ENCODE measurements at places on chromosomes 16 and 17. TPM values are rescaled to one million over a fixed set of nuclear protein-coding genes. Genes with fewer than 3 reads are reported as not detected.

Gene FADS6
- 12.2 TPM for total RNA-seq

Gene HSD17B1
- 8.2 TPM for total RNA-seq

Gene TMEM95
- not detected for total RNA-seq

Gene ABCC11
- 0.61 TPM for total RNA-seq

Gene AXIN2
- 25.6 TPM for total RNA-seq

Gene CTRB1
- not detected for total RNA-seq

Gene CES3
- total RNA-seq: 5.2 TPM

Gene TBC1D3D
- 1.5 TPM for total RNA-seq

DNA sequence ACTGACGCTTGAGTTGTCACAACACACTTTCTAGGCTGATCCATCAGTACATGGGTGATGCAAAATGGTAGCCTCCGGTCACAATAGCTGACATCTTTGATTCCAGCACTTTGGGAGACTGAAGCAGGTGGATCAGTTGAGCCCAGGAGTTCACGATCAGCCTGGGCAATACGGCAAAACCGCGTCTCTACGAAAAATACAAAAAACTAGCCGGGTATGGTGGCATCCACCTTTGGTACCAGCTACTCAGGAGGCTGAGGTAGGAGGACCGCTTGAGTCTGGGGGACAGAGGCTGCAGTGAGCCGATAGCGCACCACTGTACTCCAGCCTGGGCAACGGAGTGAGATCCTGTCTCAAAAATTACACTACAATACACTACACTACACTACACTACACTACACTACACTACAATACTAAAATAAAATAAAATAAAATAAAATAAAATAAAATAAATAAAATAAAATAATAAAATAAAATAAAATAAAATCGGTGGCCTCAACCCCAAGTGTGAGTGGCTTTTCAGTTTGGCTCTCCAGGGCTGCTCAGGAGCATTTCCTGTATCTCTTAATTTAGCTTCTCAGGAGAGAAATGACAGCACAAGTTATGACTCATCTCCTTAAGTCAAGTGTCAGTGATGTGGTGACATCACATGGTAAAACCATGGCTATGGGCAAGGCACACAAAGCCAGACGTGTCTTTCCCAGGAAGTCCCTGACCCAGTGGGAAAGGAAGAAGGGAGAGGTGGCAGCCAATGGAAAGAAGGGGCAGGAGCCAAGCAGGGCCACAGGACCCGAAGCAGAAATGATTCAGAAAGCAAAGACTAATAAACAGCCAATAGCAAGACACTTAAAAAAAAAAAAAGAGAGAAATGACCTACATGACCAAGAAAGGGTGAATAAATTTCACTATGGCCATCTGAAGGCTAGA lies 75.3 kb upstream of the TBC1D3K start:
- DNase-seq: no peak

DNA sequence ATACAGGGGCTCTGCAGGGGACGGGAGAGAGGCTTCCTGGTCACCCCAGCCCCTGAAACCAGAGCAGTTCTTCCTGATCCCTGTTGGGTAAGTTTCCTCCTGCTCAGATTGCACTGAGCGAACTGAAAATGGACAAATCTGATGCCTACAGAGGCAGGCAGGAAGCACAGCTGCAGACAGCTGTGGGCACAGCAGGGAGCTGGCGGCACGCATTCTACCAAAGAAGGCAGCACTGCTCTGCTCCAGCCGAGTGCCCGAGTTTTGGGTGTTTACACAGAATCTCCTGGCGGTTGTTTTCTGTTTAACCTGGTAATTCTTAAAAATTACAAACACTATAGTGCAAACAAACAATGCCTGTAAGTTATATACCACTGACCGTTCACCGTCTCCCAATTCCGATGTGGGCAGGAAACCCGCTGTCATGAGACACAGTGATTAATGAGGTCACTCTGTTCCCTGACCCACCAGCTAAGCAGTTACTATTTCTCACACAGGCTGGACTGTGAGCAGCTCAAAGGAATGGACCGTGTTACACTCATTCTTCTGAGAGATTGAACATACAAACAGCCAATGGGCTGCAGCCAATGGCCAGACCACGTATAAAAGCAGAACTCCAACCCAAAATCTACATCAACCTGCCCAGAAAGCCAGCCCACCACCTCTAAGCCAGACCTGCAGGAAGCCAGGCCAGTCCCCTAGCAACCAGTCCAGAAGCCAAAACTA lies 25.5 kb downstream of the NSMCE1 start:
- DNase-seq: peak; percentile 34

DNA sequence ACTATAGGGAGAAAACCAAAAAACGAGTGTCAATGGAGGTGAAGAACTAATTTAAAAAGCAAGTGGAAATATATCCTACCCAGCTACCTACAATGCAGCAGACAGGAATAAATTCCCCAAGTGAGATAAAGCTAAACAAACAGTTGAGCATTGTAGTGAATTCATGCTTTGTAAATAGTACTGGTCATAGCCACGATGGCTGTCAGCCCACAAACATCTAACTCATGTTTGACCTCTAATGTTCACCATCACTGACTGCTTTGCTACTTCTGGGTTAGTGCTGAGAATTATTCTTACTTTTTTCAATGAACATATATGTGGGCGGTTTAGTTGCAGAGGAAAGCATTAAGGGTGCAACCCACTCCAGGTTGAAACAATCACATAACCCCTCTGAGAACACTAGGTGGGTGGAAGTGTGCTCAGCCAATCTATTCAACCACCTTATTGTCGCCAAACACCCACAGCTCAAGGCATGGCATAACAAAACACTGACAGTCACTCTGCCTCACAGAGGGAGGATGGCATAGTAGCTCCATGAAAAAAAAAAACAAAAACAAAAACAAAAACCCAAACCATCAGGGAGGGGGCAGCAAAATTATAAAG lies 264.1 kb downstream of the ZFHX3 start:
- no peak for DNase-seq

DNA sequence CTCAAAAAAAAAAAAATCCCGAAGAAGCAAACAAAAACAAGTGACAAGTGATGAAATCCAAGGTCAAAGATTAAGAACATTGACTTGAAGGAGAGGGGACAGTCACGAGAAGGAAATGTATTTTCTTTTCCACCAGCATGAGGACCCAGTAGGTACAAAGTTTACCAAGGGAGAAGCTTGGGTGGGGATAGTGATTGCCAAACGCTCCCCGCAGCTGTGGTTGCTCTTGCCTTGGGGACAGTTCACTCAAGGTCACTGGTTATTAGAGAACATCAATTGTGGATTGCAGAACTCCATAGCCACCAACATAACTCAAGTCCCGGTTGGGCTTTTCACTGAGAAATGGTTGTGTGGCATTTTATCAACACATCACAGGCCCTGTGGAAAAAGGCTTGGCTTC lies 27.0 kb downstream of the RSL1D1 start:
- DNase-seq: no peak

DNA sequence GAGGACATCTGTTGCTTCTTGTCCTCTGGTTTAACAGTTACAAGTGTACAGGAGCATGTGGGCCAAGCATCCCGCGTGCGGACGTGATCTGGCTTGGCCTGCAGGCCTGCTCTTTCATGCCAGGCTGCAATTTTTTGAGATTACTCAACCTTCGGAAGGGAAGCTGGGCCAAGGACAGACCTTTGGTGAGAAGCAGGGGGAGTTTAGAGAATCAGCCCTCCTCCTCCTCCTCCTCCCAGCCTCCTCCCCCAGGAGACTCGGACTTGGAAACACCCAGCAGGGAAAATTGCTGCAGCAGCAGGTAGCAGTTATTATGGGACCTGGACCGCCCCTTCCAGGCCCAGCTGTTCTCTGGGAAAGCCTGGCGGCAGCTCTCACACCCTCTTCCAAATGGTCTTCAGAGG lies 5.1 kb upstream of the KLHL36 start:
- no peak for DNase-seq

DNA sequence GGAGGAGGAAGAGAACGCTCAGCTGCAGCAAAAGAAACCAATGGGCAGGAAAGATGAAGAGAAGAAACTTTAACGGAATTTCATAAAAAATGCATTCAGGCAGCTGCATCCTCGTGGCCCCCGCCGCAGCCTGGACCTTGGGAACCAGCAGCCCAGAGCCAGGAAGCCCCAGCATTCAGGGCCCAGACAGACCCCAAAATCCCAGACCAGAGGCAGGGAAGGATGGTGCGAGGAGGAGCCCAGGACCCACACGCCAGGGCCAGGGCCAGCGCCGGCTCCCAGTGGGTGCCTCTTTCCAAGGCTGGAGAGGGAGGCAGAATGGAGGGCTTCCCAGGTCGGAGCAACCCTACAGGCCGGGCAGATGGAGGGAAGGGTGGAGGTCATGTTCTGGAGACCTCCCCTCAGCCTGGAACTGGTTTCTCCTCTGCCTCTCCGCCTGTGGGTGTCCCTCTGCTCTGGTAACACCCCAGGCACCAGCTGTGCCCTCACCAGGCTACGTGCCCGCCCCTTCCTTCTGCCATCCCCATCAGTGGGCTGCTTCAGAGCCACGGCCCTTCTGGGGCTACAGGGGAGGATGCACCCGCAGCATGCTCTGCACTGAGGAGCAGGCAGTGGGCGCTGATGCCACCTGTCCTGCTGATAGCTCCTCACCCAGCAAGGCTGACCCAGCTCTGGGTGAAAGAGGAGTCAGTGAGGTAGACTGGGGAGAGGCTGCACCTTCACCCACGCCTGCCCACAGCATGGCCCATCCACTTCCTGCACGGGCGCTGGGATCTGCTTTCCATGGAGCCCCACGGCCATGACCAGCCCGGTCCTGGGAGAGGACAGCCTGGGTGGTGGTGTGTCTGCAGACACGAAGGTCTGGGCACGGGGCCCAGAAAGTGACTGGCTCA lies 1.2 kb upstream of the MIF4GD start:
- DNase-seq: peak; percentile 77

GRCh38 chr16:84196727-84197394 lies 5.9 kb downstream of the ADAD2 start:
- no peak for DNase-seq

- no peak for DNase-seq
These were observed 47.9 kb downstream of the STH start for GRCh38 chr17:46046957-46047356.

DNA sequence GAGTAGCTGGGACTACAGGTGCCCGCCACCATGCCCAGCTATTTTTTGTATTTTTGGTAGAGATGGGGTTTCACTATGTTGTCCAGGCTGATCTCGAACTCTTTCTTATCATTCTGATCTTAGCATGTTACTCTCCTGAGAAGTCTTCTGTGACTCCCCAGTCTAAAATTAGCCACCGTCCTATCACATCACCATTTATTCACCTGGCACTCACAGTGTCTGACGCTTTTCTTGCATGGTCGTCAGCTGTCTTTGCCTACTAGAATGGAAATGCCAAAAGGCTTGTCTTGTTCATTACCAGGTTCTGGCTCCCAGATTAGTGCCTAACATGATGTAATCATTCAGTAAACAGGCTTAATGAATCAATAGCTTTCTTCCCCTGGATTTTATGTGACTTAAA lies 23.8 kb downstream of the TOM1L1 start:
- no peak for DNase-seq

DNA sequence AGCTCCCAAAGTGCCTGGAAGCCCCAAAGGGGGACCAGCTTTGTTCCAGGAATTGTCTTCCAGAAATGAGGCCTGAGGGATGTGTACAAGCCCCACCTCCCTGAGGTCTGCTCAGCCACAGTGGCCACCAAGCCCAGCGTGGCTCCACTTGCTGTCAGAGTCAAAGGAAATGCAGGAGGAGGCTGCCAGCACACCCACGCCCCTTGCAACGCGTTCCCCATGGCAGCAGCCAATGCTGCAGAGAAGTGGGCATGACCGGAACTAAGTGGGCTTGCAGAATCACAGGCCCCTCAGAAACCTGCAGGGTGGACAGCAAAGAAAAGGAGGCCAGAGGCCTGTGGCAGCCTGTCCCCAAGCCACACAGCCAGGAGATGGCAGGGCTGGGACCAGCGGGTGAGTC lies 320.8 kb downstream of the FOXL1 start:
- DNase-seq: no peak

DNA sequence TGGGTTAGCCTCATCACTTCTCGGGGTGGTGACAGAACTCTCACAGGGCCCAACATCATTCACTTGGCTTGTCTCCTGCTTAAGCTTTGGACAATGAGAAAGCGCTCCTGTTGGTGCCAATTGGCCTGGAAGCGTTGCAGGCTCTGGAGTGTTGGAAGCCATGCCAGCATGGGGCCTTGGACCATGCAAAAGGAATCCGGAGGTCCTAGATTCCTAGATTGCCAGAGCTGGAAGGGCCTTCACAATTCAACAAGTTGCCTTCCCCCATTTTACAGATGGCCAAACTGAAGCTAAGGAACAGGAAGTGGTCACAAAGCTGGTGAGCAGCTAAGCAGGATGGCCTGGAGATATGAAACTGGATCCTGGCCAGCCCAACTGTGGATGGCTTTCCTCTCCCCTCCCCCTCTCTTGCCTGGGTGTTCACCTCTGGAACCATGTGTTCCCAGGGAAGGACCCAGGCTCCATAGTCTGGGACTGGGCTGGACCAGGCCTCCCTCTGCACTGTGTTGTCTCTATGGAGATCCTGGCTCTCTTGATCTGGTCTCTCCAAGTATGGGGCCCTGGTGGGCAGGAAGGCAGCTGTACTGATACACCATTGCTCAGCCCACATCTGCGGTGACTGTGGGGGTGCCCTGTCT lies 6.0 kb upstream of the IGFBP4 start:
- no peak for DNase-seq

- DNase-seq: no peak
These were observed 8.7 kb downstream of the NUP88 start for GRCh38 chr17:5410594-5411272.

- DNase-seq: no peak
These were observed 10.9 kb upstream of the KRT24 start for GRCh38 chr17:40714473-40714872.

DNA sequence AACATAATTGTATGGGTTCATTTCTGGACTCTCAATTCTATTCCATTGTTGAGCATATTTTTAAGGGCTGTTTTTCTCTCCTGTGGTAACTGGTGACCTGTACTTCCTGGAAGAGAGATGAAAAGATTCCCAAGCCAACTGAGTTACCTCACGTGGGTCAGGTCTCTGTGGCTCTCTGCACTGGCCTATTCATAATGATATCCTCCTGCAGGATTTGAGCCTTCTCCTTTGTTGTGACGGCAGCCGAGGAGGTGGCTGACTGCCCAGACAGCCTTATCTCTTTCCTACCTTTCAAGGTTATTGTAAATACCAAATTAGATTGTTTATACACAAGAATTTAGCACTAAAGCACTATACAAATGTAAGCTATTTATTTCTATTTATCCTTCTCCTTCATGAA lies 2.7 kb upstream of the ACE start:
- DNase-seq: no peak

DNA sequence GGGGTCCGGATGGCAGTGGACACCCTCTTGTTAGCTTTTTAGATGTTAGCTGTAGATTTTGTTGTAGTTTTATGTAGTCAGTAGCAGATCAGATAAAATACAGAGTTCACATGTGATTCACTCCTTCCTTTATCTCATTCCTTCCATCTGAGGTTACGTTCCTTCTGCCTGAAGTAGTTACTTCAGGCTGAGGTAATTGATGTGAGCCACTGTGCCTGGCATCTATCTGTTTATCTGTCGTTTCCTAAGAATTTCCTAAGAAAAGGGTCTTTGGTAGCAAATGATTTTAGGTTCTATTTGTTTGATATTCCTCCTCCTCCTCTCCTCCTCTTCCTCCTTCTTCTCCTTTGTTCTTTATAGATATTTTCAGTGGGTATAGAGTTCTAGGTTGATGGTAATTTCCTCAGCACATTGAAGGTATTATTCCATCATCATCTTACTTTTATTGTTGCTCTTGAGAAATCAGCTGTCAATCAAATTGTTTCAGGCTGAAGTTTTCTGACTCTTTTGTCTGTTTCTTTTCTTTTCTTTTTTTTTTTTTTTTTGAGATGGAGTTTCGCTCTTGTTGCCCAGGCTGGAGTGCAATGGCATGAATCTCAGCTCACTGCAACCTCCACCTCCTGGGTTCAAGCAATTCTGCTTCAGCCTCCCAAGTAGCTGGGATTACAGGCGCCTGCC lies 29.6 kb upstream of the FBXO47 start:
- no peak for DNase-seq
